Mammary epithelial cell (primary cell): ENCODE measurements at places on chromosomes 16 and 17. TPM values are rescaled to one million over a fixed set of nuclear protein-coding genes. Genes with fewer than 3 reads are reported as not detected.

Gene CLN3
- total RNA-seq: 14.2 TPM

Gene STH
- not detected in 2 replicates for total RNA-seq

Gene RNF222
- 0.21 and 0.38 TPM in 2 replicates for total RNA-seq

Gene ASPA
- total RNA-seq: 0.59 and 0.75 TPM in 2 replicates

Gene ANKFN1
- not detected for total RNA-seq

Gene CBFA2T3
- total RNA-seq: not detected in 2 replicates

Gene TM4SF5
- not detected in 2 replicates for total RNA-seq
